ENCODE measurements at places on chromosomes 13 and 19. TPM values are rescaled to one million over a fixed set of nuclear protein-coding genes. Genes with fewer than 3 reads are reported as not detected.

The VSIG10L gene
- 0.17 TPM for total RNA-seq

The CGB1 gene
- not detected for total RNA-seq

The LPAR2 gene
- 1.0 TPM for total RNA-seq

The MAB21L1 gene
- 0.17 TPM for total RNA-seq

The TSSK6 gene
- 0.68 TPM for total RNA-seq

The ZNF208 gene
- 0.34 TPM for total RNA-seq

The TMEM255B gene
- 45.1 TPM for total RNA-seq

The IGFL2 gene
- total RNA-seq, result not detected

The MISP3 gene
- total RNA-seq, result under 0.01 TPM

The ZNF578 gene
- total RNA-seq, result 2.9 TPM

The MBNL2 gene
- total RNA-seq, result 90.6 TPM

The CEACAM6 gene
- total RNA-seq, result not detected

The ACP5 gene
- total RNA-seq, result 8.8 TPM

All from dermis blood vessel endothelial cell (primary cell).